AG04449 (cell line): ENCODE measurements at places on chromosomes 5 and 9.
A peak's percentile ranks its signal among the peaks of the same experiment; 100 is the strongest.

- DNase-seq = no peak
These were observed 54.4 kb downstream of the KCNV2 start for GRCh38 chr9:2771661-2772060.

DNA sequence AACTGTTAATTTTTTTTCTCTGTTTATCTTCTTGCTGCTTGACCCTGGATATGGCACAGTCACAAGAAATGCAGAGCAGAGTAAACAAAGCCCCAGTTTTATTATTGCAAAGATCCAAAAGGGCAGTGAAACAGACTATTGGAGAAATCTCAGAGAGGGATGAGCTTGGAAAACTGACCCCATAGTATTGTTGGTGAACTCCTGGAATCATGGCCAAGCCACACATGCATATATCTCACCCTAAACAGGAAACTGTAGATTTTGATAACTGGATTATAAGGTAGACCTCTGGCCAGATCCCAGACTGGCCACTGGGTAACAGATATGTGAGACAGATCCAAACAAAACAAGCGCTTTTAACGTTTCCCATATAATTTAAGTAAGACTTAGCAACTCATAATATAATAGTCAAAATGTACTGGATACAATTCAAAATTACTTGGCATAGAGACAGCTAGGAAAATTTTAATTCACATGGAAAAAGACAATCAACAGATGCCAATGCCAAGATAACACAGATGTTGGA is 263.5 kb upstream of the SEMA6A start:
- DNase-seq = no peak

DNA sequence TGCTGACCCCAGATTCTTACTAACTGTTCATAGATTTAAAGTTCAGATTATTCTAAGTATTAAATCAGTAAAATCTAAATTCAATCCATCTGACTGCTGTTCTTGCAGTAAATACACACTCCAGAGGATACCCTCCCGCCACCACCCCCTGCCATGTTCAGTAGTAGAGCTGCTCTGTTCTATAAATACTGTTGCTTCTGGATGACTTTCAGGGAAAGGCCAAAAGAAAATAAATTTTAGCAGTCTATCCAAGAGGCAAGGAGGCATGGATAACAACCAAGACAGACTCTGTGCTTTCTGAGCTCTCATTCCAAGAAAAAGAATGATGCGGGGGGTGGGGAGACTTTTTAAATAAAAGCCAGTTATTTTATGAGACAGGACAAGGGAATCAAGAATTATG is 115.1 kb downstream of the ADAMTS6 start:
- no peak for DNase-seq

GRCh38 chr9:5718296-5719032 is 89.6 kb downstream of the RIC1 start:
- no peak for DNase-seq

- no peak for DNase-seq
These were observed 4.5 kb upstream of the TLE1 start for GRCh38 chr9:81693671-81694378.

DNA sequence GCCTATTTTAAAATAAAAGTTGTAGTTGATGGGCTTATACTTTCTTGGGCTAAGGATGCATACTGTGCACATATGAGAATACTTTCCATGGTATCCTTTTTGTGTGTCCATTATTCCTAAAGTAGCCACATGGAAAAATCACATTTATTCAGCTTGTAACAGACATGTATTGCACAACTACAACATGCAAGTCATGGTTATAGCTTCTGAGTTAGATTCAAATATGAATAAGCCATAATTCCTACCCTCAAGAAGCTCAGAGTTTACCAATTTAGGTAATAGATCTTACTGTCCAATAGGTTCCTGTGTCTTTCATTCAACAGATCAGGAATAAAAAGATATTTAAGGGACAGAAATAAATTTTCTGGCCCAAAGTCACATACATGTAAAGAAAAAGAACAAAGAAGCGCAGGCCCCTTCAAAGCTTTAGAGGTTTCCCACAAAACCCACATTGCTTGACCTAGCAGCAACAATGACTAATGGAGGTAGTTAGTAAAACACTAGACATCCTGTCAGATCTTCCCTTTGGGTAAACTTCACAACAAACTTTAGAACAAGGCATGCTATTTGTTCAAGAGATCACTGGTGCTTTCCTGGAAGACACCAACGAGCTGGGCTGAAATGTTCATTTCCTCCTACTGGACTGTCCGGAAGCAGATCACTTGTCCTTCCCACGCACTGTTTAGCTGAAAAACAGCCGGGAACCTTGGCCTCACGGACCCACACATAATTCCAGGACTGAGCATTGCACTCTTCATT is 78.4 kb upstream of the ITGA1 start:
- no peak for DNase-seq

GRCh38 chr5:108418197-108418596 is 36.3 kb upstream of the FBXL17 start:
- no peak for DNase-seq

GRCh38 chr9:97689401-97690180 is 7.5 kb downstream of the XPA start:
- no peak for DNase-seq

DNA sequence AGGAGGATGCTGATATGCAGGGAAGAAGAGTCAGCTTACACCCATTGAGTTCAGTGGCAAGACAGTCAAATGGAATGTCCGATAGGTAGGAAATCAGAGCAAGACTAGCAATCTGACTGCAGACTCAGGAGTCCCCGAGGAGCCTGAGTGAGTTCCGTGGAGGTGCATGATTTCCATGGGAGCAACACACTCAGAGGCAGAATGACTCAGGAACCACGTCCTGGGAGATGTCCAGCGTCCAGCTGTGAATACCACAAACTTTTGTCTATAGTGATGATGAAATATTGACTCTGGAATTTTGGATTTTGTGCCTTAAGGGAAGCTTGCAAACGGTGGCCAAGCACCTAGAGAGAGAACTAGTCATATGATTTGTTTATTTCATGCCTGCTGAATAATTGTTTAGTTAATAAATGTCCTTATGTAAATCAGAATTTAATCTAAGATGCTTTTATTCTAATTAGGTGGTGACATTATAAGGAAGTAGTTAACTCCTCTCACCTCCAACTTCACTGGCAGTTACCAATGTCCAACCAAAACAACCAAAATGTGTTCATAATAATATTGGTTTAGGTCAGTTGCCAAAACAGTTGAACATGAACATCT is 100.4 kb downstream of the PDE4D start:
- DNase-seq = peak; percentile 64
